Activated T-cell treated with anti-CD3 and anti-CD28 coated beads, Interleukin-2, amount 50 U/mL, for 24 hours (primary cell): ENCODE measurements at places on chromosomes 7 and 10.
A peak's percentile ranks its signal among the peaks of the same experiment; 100 is the strongest.

DNA sequence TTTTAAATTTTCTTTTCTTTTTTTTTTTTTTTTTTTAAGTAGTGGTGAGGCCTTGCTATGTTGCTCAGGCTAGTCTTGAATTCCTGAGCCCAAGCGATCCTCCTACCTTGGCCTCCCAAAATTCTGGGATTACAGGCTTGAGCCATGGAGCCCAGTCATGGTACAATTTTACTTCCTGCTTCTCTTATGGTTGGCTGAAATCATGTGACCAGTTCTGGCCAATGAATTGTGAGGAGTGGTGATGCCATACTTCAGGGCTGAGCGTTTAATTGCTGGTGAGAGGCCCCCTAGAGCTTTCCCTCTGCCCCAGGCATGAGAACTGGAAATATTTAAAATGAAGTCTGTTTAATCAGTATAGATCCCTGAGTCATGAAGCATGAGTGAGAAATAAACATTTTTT lies 22.2 kb upstream of the BAIAP2L1 start:
- DNase-seq, result no peak

- no peak for DNase-seq
Measured at GRCh38 chr10:86644152-86644793, 10.1 kb upstream of the OPN4 start.

DNA sequence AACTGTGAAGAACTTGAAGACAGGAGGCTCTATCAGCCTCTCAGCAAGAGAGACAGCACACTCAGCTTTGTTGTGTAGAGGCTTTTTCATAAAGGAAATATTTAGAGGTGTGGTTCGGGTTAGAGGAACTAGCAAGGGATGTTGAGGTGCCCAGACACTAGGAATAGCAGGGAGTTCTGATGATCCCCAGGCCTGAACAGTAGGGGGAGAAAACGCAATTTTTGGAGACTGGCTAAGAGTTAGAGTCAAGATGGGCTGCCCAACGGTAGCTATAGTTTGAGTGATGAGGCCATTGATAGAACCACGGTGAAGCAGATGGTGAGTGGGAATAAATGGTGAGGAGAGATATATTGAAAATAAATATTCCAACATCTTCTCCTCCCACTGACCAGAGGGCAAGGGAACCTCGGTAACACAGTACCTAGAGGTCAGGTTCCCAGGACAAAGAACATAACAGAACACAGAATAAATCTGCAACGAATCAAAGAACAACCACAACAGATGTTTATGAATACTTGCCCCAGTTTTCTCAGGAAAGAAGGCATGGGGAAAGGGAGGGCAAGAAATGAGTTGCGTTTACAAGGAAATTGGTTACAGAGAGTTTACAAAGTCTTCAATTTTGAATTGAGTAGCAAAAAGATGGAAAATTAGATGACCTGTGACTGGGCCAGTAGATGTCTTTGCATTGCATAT lies 24.2 kb upstream of the BPGM start:
- DNase-seq, result no peak

DNA sequence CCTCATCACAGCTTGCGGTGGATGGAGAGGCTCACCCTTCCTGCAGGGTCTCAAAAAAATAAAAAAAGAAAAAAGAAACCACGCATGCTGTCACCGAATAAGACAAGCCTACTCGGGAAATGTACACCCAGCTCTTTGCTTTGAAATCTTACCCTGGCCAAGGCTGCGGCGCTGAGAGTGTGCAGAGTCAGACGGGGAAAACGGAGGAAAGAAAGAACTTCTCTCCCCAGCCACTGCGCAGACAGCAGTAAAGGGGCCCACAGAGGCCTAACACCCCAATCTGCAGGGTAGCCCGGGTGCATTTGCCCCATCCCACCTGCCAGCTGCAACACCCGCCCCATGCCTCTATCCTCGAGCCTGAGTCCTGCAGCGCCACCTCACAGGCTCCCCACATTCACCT lies 14.8 kb downstream of the SLIT1 start:
- DNase-seq, result no peak

DNA sequence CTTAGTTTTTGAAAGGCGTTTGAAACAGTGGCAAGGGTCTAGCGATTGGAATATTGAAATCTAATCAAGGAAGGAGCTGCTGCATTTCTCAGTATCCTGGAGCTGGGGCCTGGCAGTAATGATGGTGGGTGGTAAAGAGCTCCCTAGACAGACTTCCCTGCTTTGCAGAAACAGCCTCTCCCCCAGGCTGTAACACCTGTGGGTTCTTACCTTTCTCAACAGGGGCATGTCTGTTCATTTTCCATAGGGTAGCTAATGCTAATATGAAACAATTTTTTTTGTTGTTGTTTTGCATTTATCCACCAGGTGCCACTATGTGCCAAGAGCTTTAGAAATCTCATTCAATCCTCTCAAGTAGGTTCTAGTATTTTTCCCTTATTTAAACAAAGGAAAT lies 345.5 kb downstream of the REEP3 start:
- no peak for DNase-seq

DNA sequence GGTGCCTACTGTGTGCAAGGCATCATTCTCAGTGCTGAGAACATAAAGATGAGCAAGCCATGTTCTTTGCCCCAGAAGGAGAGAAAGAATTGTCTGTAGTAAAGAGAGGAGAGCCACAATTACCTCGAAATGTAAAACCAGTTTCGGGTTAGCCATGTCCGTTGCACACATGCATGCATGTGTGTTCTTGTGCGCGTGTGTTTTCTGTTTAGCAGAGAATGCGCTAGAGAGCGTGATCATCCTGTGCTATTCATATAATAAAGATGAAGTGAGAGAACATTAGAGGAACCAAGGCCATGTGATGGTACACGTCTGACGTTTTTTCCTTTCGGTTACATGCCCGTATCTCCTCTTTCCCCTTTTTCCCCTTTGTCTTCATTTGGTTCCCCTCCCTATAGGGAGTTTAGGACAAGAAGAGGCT lies 158.2 kb downstream of the CELF2 start:
- DNase-seq, result no peak

DNA sequence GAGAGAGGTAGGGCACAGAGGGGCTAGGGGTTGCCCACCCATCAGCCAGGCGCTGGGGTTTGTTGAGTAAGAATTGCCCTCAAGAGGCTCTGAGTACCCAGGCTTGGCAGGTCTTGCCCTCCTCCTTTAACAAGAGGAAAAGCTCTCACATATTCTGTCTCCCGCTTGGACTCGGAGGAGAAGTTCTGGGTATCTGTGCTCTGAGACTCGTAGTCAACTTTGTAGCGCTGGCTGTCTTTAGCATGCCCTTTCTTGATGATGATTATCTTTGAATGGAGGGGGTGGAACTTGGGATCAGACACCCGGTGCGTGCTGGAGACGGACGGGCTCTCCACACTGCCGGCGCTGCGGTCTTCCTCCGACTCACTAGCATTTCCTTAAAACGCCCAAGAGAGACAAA lies 4.0 kb downstream of the IGFBP3 start:
- DNase-seq, result no peak

GRCh38 chr7:84389242-84389641 lies 194.7 kb upstream of the SEMA3A start:
- DNase-seq, result no peak

DNA sequence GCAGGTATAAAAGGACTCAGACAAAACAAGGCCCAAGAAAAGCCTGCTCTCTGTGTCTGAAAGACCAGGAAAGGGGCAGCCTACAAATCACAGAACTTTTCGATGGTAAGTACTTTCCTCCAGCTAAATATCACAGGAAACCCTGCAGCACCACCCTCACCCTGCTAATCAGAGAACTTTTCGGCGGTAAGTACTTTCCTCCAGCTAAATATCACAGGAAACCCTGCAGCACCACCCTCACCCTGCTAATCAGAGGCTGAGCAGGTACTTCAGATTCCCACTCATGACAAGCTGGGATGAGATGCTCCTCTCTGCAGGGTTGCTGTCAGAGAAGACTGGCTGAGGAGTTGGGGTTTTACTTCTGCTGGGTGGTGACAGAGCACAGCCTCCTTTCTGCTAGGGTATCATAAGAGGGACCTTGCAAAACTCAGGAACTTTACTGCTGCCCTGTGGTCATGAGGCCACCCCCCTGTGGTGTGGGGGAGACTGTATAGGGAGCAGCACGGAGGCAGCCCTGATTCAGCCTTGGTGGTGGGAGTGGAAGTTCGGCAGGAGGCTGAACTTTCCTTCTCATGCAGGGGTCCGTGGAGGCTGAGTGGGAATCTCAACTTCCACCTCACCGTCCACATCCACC lies 7.2 kb downstream of the WDR37 start:
- no peak for DNase-seq

DNA sequence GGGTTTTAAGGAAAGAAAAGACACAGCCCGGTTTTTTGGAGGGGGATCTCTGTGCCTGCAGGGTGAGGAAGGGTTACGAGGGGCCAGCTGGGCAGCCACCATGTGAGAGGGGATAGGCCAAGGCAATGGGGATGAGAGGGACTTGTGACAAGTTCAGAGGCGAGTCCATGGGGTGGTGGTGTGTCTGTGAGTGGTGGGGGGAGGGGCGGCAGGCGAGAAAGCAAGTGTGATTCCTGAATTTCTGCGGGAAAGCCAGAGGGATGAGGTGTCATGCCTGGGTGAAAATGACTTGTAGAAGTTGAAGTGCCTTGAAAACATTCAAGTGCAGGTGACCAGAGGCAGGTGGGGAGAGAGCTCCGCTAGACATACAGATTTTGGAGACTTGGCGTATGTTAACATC lies 61.0 kb upstream of the RNF32 start:
- no peak for DNase-seq

- peak; percentile 40 for DNase-seq
Measured at GRCh38 chr7:33903791-33904680, 1.3 kb upstream of the BMPER start.

DNA sequence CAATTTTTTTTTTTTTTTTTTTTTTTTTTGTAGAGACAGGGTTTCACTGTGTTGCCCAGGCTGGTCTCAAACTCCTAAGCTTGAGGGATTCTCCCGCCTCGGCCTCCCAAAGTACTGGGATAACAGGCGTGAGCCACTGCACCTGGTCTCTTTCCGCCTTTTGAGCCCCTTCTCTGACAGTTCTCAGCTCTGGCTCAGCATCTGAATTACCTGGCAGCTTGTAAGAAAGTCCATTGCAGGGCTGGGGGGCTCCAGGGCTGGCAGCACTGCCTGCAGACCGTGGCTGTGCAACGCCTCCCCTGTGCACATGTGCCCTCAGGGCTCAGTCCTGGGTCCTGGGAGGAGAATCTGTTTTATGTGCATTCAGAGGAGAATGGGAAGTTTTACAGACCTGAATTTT lies 37.6 kb downstream of the VWA2 start:
- DNase-seq, result no peak

DNA sequence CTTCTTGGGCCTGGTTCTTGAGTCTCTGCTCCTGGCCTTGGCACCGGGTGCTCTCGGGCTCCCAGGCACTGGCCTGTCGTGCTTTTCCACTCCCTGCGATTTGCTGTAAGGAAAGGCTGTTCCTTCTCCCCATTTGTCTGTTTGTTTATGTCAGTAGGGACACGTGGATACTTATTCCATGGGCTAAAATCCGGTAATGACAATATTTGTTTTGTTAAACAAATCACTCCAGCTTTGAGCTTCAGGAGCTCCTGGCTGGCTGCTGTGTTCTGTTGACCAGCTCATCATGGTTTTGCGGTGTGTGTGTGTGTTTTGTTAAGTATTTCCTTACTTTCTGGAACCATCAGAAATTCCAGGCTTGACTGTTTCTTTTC lies 17.5 kb upstream of the JAKMIP3 start:
- DNase-seq, result no peak

DNA sequence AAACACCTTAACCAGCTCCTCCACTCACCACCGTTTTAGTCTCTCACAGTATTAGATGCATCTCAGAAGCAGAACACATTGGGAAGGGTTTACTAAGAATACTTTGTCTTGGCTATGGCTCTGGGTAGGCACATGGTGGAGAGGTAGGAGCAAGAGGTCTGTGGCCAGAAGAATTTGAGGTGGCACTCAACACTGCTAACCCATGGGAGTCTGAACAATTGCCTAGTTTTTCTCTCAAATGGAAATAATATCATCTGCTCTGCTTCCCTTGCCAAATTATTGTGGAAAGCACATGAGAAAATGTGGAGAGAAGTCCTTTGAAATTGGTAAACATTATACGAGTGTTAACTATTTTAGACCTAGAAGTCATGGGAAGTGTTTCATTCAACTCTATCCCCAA lies 214.3 kb downstream of the SKAP2 start:
- DNase-seq, result no peak

- no peak for DNase-seq
Measured at GRCh38 chr10:28200775-28201174, 102.1 kb downstream of the MPP7 start.

GRCh38 chr7:141200191-141201108 lies 126.6 kb downstream of the TMEM178B start:
- no peak for DNase-seq

DNA sequence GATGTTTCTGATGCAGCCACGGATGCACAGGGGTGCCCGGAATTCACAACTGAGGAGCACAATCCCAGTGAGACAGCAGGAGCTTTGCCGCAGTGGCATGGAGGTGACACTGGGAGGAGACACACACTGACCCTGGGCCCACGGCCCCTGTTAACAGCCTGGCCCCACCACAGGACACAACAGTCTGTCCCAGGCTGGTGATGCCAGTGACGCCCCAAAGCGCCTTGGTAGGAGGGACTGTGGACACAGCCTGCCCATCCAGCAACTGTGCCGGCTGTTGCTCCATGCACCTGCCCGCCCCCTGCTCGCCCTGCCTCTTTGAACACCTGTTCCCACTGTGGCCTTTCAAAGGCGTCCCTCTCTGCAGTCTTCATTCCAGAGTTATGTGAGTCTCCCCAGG lies 49.8 kb downstream of the KLF6 start:
- no peak for DNase-seq

DNA sequence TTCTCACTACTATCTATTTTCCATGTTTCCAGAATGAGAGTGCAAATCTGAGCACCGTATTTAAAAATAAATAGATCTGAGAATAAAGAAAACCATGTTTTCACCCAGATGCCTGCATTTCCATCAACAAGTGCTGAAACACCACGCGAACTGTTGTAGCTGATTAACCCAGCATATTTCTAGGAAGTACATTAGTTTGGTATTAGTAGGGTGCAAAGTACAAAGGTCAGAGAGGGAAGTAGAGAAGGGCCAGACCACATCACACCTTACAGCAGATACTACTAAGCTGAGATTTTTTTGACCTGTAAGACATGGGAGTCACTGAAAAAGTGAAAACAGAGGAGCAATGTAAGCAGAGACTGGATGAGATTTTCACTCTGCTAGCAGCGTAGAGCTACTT lies 181.3 kb downstream of the IMMP2L start:
- DNase-seq, result no peak

DNA sequence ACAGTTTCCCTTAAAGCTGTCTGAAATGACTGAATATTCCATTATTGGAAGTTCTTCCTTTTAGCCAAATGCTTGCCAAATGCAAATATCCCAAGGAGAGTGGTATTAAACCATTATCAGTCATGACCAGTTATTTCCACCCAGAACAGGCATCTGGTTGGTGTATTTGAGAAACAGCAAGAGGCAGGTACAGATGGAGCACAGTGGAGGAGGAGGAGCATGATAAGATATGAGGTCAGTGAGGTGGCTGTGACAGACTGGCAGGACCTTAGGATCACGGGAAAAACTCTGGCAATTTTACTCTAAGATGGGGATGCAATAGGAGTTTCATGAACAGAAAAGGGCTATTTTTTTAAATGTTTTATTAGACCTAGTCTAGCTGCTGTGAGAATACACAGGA lies 6.4 kb downstream of the HEPACAM2 start:
- DNase-seq, result no peak
